ENCODE measurements at places on chromosomes 2 and 18.
A peak's percentile ranks its signal among the peaks of the same experiment; 100 is the strongest.

- DNase-seq, result no peak
These were observed 141.6 kb downstream of the HDAC4 start for GRCh38 chr2:239259173-239259572.

- DNase-seq, result no peak
These were observed 23.4 kb upstream of the RAPGEF4 start for GRCh38 chr2:172712251-172712650.

- DNase-seq, result no peak
These were observed 112.8 kb upstream of the MAP3K20 start for GRCh38 chr2:172962824-172963223.

GRCh38 chr18:10230072-10230471, 224.4 kb upstream of the APCDD1 start:
- DNase-seq, result peak; percentile 4

DNA sequence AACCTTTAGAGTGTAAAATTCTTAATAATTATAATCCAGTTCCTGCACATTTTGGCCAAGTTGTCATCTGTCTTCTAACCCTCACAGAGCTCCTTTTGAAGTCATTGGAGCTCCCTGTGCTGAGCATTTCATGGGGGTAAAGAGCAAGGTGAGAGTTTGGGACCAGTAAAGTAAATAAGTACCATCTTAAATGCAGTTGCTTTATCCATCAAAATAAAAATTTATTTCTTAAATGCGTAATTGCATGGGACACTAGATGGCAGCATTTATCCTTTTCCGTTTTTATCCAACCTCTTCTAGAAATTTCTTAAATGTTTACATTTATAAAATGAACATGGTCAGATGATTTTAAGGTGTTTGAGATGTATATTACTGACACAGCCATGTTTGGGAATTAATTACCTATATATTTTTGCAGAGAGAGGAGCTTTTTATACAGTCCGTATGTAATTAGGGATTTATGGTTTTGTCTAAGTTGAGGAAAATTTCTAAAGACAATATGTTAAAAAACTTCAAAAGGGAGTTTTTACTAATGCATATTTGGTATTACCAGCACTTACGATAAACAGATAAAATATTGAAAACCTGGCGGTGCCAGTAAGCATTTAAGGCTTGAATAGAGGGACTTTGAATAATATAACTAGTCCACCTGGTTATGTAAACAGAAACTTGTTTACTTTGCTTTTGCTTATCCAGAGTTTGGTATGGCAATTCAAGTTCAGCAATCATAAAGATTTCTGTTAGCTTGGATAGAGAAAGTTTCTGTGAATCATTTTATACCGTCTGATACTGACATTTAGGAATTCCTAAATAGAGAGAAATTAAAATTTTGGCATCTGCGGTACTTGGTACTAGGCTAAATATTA, 54.5 kb downstream of the ACSL3 start:
- DNase-seq, result no peak

DNA sequence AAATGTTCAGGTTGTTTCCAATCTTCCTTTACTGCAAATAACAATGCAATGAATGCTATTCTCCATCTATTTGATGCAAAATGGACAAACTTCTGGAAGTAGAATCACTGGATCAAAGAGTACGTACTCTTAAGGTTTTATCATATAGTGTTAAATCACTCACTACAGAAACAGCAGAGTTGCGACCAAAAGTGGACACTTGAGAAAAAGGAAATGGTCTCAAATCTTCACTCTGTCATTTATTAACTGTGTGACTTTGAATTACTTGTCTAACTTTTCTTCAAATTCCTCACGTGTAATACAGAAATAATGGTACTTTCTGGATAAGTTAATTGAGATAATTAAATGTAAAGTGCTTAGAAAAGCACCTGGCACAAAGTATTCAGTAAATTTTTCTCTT, 78.1 kb downstream of the CERKL start:
- DNase-seq, result no peak

DNA sequence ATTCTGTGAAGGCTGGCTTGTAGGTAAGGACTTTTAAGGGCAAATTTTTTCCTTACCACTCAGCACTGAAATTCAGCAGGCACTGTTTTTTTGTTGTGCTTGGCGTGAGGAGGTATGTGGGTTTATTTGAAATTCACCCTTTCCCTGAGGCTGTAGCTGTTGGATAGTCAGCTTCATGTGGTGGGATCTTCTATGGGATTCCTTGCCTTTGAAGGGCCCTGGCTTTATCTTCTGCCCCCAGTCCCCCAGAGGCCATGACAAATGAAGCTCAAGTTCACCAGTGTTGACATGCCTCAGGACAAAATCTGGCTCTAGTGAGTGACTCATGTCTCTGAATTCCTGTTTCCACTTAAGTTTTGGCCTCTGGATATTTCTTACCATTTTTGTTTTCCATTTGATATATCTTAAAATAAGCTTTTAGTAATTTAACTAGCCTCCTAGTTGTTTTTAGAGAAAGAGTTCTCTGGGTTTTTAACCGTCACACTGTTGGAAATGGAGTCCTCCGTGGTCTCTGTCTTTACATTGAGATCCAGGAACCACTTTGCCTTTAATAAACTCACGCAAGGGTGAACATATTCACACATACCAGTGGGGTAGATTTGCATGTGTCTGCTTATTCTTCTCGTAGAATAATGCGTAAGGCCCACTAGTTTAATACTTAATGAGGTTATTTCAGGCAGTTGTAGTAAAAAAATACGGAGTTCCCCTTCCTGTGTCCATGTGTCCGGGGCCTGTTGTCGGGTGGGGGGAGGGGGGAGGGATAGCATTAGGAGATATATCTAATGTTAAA, 211.1 kb upstream of the FAM98A start:
- no peak for DNase-seq

GRCh38 chr18:78144669-78145068, 834.9 kb upstream of the SALL3 start:
- DNase-seq, result no peak

GRCh38 chr2:134758633-134759032, 39.8 kb upstream of the TMEM163 start:
- no peak for DNase-seq

DNA sequence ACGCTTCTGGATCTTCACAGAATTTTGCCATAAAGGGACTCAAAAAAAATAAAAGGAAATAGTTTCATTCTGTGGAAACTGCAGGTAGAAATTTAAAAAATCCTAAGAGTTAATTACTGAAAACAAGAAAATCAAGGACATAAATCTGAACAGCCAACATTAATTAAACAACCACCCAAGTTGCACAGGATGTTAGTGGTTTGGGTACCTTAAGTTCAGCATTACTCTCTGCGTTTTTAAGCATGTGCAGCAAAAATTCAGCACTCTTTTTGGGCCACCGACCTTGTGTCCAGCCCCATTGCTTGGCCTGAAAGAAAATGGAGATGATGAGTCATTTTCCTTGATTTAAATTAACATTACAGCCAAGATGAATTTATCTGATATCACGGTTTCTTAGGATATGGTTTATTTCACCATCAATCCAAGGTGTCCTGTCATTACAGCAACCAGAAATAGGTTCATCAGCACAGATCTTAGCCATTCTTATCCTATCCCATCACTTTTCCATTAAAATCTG, 3.3 kb upstream of the C18orf32 start:
- DNase-seq, result no peak

- no peak for DNase-seq
These were observed 24.2 kb downstream of the XRCC5 start for GRCh38 chr2:216133397-216133796.

GRCh38 chr2:24863641-24864040, 56.4 kb downstream of the ADCY3 start:
- DNase-seq, result no peak

DNA sequence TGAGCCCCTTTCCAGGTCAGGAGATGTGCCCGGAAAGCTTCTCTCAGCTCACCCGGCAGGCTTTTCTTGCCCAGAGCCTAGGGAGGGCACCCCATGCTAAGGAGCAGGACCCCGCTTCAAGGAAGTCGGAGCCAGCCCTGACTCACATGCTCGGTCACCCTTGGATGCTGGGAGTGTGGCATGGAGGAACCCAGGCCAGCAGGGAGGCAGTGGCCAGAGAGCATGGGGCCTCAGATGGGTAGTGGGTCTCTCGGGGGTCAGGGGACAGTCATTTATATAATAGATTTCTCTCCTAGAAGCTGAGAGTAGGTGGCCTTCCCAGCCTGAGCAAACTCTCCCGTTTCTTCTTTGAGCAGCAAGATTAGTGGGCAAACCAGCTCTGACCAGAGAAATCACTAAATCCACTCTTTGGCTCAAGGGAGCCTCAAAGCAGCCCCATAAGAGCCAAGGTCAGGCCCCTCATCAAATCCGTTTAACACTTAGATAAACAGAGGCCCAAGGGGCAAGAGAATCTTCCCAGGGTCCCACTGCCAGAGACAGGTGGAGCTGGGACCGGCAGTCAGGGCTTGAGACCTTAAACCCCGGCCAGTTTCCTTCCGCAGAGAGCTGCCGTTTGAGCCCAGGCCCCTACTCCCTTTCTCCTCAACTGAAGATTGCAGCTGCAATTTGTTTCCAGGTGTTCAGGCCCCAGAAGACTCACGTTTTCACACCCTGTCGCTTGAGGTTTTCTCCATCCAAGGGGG, 113.1 kb downstream of the CYP26B1 start:
- DNase-seq, result no peak

DNA sequence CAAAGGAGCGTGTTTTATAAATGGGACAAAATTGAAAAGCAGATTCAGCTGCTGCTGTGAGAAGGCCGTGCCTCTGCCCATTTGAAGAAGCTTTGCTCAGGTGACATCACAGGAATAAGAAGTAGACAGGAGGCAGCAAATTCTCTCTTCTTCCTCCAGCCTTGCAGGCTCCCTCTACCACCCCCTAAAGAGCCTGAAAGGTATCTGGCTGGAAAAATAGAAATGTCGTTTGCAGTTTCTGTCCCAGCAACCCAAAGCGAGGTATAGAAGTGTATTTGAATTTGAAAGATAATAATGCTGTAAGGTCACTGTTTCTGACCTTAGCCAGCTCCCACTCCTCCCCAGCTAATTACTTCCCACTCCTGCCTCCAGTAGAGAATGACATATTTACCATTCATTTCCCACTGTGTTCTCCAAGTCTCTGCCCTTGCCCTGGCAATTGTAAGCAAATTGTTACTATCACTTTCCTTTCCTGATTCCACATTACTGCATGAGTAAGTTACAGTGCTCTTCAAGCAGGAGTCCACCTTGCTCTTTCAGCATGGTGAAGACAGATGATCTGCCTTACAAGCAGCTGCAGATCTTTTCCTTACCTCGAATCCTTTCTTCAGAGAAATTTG, 56.8 kb upstream of the RASGRP3 start:
- DNase-seq, result no peak

DNA sequence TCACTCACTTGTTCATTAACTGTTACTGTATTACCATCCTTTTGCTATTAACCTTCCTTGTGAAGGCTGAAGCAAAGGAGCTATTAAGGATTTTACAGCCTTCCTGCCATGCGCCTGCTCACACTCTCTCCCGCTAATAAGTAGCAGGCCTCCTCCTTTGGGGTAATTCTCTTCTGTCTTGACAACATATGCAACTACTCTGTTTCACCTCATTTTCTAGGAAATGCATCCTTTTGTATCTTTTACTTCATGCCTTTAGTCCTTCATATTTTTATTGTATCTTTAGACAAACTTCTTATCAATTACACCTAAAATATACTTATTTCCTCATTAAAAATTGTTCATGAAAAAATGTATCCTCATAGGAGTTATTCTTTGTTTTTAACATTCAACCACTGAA, 434.9 kb upstream of the LYPD1 start:
- no peak for DNase-seq

GRCh38 chr18:27843783-27844777, 332.9 kb downstream of the CDH2 start:
- DNase-seq, result no peak

- no peak for DNase-seq
These were observed 391.0 kb downstream of the THSD7B start for GRCh38 chr2:137156221-137156844.

DNA sequence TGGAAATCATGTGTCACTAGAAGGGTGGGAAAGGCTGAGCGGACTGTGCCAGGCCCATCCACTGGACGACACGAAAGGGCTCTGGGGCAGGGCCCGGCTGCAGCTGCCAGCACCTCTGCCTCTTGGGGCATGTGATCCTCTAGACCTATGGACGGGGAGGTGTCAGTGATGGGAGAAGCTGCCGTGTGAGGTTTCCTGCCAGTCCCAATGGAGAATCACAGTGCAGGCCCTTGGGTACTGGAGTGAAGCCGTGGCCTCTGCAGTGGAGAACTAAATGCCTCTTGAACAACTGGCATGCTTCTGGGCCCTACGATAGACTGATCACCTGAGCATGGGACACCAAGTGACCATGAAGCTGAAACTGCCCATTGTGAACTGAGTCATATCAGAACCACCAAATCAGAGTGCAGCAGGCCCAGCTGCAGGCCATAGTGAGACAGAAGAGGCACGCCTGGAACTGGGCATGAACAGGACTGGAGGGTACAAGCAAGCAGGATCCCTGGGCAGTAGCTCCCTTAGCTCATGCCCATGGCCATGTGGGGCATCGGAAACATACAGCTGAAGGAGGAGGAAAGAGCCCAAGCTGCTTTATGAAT, 18.8 kb upstream of the RHOB start:
- DNase-seq, result no peak

- DNase-seq, result no peak
These were observed 28.4 kb downstream of the GREB1L start for GRCh38 chr18:21270453-21270852.

- DNase-seq, result no peak
These were observed 25.4 kb downstream of the SLC9A4 start for GRCh38 chr2:102498414-102498813.

DNA sequence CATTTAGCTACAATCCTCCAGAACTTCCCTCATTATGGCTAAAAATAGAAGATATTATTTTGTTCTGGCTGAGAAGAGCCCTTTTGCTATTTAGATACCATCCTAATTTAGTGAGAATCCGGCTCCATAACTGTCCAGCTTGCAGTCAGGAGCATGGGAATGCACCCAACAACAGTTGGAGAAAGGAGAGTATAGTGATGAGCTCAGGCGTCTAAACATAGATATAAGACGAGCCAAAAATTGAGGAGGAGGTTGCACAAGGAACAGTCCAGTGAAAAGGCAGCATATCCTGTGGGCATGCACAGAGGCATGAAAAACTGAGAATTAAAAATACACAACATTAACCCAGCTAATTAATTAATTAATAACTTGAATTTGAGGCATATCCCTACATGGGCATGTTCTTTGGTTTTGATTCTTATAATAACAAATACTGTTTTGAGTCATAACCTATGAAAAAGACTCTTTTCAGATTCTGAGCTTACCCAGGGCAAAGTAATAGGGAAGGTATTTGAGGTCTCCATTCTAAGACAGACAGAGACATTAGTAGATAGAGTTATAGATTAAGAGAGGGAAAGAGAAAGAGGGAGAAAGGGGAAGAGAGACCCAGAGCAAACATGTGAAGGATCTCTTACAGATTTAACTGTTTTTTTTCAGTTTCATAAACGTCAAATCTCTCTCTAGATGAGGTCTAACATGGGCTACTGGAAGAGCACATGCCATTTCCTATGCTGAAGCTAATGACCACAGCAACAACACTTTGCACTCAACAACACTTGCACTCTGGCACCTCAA, 311.2 kb downstream of the OSR1 start:
- no peak for DNase-seq

- DNase-seq, result no peak
These were observed 518.2 kb upstream of the SOX11 start for GRCh38 chr2:5173876-5174535.

GRCh38 chr2:186522450-186522849, 36.4 kb downstream of the ZC3H15 start:
- no peak for DNase-seq
